AG04449 (cell line): ENCODE measurements at places on chromosomes 4 and X.
A peak's percentile ranks its signal among the peaks of the same experiment; 100 is the strongest.

DNA sequence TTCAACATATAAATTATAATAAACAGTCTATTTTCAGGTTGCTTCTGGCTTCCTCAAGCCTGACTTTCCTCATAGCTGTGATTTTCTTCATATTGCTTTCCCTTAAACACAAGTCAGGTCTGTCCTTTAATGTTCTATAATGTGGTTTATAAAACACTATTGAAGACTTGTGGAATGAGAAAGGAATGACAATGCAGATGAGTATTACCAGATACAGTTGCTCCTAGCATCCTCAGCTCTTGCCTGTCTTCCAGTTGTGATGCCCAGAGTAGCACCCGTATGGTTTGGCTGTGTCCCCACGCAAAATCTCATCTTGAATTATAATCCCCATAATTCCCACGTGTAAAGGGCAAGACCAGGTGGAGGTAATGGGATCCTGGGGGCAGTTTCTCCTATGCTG is 265.7 kb upstream of the BOD1L1 start:
- no peak for DNase-seq

GRCh38 chr4:79854856-79855502 is 218.1 kb downstream of the ANTXR2 start:
- no peak for DNase-seq

GRCh38 chrX:40543661-40544328 is 37.0 kb upstream of the ATP6AP2 start:
- DNase-seq = no peak

DNA sequence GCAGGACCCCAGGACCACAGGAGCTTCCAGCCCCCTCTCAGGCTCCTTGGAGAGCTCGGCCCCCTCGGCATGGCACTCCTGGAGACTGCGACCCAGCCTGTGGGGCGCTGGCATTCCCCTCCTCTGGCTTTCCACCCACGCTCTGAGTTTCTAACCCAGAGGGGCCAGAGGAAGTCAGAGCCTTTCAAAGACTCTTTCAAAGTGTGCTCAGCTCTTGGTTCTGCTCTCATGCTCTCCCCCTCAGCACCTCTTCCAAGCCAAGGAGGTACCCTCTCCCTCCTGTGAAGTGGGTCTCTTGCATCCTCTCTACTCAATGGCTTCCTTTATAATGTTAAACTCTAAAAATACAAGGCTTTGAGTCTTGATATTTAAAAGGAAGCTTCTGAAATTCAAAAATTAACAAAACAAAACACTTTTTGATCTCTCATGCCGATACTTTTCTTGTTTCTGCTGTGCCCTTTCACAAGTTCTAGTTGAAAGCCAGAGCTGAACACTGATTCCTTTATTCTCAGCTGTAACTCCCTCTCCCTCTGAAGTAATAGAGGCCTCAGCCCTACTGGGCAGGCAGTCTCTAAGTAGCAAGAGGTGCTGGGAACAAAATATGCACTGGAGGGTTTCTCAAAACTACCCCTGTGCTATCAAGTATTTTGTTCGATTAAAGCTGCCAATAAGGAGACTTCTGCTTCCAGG is 82.8 kb downstream of the NAT8L start:
- DNase-seq = no peak

DNA sequence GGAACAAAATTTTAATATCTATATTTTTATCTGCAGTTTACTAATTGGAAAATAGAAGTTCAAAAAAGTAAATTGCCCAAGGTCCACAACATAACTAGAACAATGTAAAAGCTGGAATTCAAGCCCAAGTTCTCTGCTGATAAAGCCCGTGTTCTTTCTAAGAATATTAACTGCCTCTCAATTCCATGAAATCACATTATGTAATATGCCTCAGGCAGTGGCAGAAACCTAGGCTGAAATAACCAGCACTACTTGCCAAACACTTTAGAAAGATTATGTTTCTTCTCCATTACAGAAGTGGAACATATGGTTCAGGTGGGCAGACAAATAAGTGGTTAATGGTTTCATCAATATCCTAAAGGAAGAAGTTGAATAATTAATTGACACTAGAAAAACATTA is 56.7 kb upstream of the ADGRL3 start:
- DNase-seq = no peak

- DNase-seq = peak; percentile 62
These were observed 486.4 kb upstream of the FAT1 start for GRCh38 chr4:187209921-187210613.

GRCh38 chr4:8542776-8543525 is 37.2 kb upstream of the GPR78 start:
- no peak for DNase-seq
